ENCODE measurements at places on chromosomes 2 and 18.
A peak's percentile ranks its signal among the peaks of the same experiment; 100 is the strongest.

- no peak for DNase-seq
Measured at GRCh38 chr2:201631041-201631440, 12.3 kb downstream of the TMEM237 start.

- peak; percentile 20 for DNase-seq
Measured at GRCh38 chr2:218897394-218898108, 16.9 kb downstream of the WNT10A start.

DNA sequence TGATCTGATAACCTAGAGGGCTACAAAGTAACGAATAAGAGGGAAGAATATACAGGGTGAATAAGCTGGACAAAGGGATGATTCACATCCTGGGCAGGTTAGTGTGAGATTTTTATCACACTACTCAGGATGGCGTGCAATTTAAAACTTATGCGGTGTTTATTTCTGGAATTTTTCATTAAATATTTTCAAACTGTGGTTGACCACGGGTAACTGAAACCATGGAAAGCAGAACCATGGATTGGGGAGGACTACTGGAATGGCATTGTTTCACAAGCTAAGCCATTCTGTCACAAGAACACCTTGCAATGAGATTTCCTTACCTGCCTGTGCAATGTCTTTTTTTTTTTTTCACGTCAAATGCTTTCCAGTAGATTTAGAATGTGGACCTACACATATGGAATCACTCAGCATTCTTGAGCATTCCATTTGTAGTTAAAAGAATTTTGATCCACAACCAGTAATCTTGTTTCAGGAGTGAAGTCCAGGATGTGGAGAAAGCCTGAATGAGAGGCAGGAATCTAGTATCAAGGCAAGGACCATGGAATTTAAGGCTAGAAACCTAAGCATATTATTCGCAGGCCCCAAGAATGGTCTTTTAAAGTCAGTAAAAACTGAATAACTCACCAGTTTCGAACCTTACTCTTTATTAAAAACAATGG is 8.0 kb upstream of the CDK15 start:
- DNase-seq, result no peak

DNA sequence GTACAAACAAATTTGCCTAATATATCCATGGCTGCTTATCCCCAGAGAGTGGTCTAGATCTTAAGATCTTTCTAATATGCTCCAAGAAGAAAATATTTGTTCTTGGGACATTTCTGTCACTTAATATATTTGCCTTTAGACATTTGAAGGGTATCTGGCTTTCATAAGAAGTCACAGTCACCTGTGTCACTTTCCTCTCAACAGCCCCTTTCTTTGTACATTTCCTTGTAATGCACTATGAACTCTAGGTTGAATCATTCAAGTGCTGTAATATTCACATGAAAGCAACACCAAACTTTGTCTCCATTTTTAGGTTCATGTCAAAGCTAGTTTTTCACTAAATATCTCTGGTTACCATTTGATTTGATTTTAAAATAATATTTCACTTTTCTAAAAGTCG is 41.4 kb upstream of the NABP1 start:
- no peak for DNase-seq

DNA sequence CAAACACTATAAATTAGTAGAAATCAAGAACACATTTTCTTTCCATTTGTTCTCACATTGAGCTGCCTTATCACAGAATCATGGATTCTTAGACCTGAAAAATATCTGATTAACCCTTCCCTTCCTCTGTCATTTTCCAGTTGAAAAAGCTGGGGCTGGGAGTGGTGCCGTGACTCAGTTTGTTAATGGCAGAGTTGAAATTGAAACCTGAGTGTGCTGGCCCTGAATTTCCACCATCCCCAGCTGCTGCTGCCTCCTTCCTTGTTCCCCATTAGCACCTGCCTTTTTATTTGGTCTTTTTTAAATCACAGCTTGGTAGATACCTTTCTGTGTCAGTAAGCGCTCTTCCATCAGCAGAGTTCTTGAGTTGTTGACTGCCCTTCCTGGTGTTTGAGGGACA is 10.6 kb downstream of the FARP2 start:
- DNase-seq, result no peak

DNA sequence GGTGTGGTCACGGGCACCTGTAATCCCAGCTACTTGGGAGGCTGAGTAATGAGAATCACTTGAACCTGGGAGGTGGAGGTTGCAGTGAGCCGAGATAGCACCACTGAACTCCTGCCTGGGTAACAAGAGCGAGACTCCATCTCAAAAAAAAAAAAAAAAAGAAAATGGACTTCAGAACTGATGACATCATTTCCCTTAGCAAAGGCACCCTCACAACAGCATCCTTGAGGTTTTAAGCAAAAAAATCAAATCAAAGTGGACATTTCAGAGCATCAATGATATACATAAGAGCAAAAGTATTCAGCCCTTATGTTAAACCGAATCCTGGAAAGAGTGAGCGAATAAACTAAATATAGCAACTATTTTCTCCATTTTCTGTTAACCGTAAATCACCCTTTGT is 45.3 kb downstream of the EPB41L3 start:
- DNase-seq, result no peak

DNA sequence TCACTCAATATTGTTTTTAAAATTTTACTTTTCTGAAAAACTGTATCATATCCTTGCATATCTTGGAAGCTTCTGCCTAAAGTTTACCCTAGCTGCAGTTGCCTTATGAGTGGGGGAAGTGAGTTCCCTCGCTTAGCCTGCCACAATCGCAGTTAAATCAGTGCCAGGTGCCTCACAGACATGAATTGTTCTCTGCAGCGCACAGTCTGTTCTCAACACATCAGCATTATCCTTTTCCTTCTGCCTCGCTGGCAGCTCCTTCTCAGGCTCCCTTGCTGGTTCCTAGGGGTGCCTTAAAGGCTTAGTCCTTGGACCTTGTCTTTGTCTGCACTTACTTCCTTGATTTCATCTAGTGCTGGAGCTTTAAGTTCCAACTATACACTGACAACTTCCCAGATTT is 132.8 kb downstream of the TTC27 start:
- DNase-seq, result no peak

DNA sequence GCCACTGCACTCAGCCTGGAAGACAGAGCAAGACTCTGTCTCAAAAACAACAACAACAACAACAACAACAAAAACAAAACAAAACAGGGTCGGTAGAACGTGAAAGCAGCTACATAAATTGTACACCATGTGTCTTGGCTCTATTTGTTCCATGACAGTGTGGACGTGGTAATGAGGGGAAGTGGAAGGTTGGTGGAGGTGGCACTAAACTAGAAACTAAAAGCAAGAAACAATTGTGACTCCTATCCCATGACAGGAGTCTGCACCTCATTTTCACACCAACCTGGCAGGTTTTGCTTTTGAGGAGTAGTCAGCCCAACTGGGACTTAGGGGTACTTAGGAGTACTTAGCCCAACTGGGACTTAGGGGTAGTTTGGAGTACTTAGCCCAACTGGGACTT is 62.5 kb upstream of the MRPS9 start:
- DNase-seq, result no peak

- DNase-seq, result no peak
Measured at GRCh38 chr18:1875219-1875618, 696.1 kb downstream of the METTL4 start.

- DNase-seq, result peak; percentile 55
Measured at GRCh38 chr2:239264838-239265651, 135.8 kb downstream of the HDAC4 start.

GRCh38 chr2:219388907-219389156 is 1.1 kb upstream of the DNPEP start:
- DNase-seq, result no peak

DNA sequence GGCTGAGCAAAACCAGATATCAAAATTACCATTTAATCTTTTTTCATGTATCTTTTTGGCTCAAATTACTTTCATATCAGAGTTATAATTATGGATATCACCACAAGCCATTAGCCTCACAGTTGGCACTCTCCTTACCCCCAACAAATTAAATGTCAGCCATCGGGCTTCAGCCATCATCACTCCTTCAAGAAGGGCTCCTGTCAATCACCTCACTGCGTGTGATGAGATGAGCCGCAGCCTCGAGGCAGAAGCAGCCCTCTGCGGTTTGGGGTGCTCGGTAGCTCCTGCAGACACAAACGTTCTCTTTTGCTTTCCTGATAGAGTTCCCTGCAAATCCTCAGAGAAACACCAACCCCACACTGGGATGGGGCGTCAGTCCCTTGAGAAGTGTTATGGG is 94.1 kb downstream of the DNER start:
- DNase-seq, result no peak

DNA sequence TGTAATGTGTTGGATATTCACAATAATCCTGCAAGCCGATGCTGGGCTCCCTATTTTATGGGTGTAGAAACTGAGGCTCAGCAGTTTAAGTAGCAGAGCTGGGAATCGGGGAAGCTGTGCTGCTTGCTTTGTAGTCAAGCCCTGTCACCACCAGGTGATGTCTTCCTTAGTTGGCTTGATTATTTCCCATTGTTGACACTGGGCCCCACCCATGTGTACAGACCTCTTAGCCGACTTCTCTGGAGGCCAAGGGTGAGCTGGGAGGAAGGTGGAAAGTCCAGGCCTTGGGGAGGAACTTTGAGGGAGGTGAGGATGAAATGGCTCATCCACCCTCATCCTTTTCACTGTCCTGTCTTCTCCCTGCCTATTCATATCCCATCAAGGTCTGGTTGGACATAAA is 60.0 kb downstream of the CAPN13 start:
- DNase-seq, result no peak

DNA sequence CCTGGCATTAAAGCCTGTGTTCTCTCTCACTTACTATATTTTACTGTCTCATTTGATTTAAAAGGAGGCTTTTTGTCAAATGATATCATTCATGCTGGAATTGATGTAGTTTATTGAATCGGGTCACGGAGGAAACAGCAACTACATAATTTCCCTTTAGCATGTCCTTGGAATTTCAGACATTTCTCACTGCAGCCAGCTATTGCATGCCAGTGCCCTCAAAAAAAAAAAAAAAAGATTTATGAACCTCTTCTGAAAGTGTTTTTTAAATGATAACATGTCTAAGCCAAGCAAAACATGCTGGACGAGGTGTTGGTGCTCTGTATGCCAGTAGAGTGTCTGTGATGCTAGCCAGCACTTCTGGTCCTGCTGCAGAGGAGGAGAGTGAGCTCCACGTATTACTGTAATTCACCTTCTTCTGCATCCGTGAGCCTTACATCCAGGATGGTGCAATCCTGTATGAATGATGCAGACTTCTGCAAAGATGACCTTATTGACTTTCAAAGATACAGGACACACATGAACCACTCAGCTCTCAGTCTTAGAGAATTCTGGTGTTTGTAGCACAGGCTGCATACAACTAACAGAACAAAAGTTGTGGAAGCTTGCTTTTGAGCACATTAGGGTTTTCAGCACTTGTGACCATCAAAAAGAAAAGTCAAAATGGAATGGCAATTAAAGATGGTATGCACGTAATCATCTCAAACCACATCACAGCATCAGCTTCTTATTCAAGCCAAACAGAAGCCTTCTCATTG is 31.1 kb downstream of the UGP2 start:
- no peak for DNase-seq

DNA sequence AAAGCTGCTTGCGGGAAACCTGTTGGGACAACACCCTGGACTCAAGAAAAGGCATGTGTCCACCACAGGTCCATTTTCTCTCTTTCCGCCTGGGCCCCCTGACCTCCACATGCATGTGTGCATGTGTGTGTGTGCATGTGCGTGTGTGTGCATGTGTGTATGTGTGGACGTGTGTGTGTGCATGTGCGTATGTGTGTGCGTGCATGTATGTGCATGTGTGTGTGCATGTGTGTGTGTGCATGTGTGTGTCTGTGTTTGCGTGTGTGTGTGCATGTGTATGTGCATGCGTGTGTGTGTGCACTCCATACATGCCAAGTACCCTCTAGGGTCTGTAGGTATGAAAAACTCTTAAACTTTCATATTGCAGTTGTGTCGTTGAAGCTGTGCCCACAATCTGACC is 16.3 kb downstream of the CAPN14 start:
- no peak for DNase-seq

DNA sequence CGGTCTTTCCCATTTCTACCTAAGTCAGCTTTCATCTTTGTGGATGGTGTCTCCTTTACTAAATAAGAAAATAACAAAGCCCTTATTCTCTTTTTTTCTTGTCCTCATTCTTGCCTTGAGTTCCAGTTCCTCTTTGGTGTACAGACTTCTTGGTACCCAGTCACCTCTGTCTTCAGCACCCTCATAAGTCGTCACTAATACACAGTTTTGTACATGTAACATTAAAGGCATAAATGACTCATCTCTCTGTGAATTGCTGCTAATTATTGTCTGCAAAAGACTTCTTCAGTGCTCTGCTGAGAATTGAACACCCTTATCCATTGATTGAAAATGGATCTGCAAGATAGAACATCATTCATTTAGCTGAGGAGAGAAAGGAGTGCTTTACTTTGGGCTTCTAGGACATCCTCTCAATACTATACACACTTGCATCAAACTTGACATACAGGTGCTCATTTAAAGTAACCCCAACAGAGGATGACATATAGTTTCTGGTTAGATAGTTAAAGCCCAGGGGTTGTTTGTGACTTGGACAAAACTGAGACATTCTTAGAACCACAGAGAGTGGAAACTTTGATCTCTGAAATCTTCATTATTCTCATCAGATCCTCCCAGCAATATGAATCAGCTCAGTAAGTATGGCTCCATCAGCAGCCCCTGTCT is 97.0 kb downstream of the XRCC5 start:
- no peak for DNase-seq

- no peak for DNase-seq
Measured at GRCh38 chr2:186751790-186752189, 57.9 kb downstream of the FAM171B start.

- no peak for DNase-seq
Measured at GRCh38 chr2:20457661-20458630, 11.1 kb downstream of the RHOB start.

DNA sequence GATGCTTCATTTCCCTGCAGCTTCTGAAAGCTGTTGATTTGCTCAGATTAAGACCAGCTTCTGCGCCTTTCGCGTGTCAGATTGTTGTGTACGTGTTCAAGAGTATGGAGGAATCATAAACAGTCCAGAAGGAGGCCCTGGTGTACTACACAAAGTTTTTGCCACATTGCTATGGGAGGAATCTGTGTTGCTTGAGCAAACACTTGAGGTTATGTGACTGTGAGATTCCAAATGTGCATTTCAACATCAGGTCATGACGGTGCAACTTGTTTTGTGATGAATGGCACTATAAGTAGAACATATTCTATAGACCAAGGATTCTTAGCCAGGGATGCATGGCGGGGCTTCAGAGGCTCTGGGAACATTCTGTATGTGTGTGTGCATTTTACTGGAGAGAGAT is 35.0 kb downstream of the SRSF7 start:
- no peak for DNase-seq

- no peak for DNase-seq
Measured at GRCh38 chr2:102765061-102765460, 3.2 kb downstream of the TMEM182 start.

- no peak for DNase-seq
Measured at GRCh38 chr2:42241517-42241916, 72.4 kb downstream of the EML4 start.

GRCh38 chr2:68292108-68292710 is 27.5 kb downstream of the CNRIP1 start:
- DNase-seq, result no peak

GRCh38 chr2:66273933-66274490 is 160.9 kb upstream of the MEIS1 start:
- DNase-seq, result no peak

GRCh38 chr2:39164089-39164488 is 43.2 kb upstream of the SOS1 start:
- DNase-seq, result no peak

Data from GM19239 (cell line).